RWPE1 (cell line): ENCODE measurements at places on chromosomes 2 and 18.

GRCh38 chr2:8926356-8926755, 77.1 kb downstream of the MBOAT2 start:
- no peak for DNase-seq

- DNase-seq, result no peak
Measured at GRCh38 chr2:88668862-88669261, 22.6 kb upstream of the RPIA start.

GRCh38 chr2:8579485-8580085, 102.3 kb upstream of the ID2 start:
- no peak for DNase-seq

DNA sequence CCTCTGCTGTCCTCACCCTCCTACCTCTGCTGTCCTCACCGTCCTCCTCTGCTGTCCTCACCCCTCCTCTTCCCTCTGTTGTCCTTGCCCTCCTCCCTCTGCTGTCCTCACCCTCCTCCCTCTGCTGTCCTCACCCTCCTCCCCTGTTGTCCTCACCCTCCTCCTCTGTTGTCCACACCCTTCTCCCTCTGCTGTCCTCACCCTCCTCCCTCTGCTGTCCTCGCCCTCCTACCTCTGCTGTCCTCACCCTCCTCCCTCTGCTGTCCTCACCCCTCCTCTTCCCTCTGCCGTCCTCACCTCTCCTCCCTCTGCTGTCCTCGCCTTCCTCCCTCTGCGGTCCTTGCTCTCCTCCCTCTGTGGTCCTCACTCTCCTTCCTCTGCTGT, 11.8 kb downstream of the GAD1 start:
- no peak for DNase-seq

DNA sequence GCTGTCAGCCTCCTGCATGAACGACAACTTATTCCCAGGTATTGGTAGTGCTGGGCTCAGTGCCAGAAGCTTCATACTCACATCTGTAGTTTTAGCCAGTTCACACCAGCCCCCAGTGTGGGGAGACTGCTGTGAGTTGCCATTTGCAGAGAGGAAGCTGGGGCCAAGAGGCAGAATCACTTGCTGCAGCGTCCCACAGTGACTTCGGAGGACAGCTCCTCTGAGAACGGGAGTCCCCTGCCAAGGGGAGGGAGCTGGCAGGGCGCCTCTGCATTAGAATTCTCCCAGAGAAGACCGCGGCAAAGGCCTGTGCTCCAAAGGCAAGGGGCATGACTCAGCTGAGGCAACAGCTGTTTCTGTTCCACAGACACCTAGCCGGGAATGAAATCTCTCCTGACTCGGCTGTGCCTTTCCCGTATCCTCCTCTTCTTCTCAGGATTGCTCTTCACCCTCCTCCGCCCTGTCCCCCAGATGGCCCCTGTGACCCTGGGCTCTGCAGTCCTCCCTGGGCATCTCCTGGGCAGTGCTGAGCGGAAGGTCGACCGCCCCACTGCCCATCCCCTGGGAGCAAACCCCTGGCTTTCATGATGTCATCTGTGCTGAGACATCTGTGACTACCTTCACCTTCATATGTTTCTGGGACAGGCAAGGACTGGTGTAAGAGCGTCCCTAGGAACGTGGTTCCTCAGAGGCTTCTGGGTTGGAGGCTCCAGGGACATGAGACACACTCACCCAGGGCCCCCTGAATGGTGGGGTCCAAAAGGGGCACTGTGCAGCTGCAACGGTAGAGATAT, 18.0 kb downstream of the MAL start:
- peak; percentile 74 for DNase-seq
